HCT116 (cell line): ENCODE measurements at places on chromosomes 6 and 20.

DNA sequence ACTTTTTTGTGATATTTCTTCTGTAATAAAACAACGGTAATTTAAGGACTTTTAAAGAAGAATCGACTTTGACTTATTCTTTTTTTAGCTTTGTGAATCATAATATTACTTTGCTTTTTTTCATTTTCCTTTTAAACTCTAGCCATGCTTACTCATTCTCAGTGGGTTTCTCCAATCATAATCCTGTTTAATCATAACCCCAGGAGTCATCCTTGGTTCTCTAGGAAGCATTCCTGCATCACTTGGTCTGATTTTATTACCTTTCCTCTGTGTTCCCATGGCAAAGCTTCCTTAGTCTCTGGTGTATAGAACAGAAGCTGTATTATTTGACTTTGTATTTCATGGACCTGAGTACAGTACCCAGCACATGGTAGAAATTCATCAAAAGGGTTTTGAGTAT is 223.5 kb downstream of the CDKAL1 start:
- no peak for DNase-seq

DNA sequence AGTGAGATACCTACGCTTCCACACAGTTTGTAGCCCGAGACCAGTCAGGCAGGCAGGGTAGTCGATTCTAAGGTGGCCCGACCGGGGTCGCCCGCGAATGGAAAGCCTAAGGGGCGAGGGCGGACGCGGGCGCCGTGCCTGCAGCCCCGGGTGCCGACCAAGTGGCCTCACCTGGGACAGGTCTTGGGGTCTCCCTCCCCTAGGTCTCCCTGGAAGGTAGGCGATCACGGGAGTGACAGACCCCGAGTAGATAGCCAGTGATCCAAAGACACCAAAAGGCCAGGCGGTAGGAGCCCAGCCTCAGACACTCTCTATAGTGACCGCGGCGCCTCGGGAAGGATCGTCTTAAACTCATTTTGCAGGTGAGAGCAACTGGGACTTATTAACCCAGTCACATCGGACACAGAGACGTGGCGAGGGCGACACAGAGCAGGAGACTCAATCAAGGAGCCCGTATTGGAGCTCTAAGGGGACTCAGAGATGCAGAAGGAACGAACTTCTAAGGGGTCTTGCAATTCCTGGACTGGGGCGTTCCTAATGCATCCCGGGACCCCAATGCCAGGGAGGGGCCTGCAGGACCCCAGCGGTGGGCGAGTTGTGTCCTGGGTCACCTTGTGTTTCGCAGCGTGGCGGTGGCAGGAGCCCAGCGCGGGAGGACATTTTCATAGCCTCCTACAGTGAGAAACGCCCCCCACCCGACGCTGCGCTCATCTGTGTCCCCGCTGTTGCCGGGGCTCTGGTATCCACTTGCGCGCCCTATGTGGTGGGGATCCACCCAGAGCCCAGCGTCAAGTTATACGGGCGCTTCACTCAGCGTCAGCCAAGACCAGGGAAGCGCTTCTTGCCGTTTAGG is 2.1 kb upstream of the VSX1 start:
- DNase-seq: no peak

DNA sequence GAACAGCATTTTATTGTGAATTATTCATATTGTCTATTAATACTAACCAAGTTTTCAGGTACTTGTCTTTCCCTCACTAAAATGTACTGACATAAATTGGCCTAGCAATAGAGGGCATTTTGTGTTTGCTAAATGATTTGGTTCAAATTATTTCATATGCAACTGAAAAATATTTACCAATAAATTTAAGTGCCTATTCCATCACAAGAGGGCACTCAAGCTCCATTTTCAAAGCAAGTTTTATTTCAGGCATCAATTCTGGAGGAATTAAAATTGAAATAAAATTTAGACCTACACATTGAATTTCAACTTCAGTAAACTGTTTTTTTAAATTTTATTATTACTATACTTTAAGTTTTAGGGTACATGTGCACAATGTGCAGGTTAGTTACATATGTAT is 114.3 kb upstream of the SYNCRIP start:
- DNase-seq: peak; percentile 22

DNA sequence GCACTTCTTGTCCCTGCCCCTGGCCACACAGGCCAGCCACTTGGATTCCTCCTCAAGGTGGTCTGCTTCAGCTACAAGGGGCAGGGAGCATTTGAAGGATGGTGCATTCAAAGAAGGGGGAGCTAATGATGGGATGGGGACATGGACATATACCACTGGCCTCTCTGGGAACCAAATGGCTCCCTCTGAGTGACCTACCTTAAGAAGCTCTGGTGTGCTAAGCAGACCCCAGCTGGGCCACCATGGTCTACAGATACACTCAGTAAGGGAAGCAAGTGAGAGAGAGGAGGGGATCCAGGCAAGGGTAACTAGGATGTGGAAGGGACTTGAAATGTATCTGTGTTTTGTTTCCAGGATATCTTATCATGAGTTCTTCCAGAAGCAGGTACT is 62.4 kb downstream of the TTI1 start:
- no peak for DNase-seq

DNA sequence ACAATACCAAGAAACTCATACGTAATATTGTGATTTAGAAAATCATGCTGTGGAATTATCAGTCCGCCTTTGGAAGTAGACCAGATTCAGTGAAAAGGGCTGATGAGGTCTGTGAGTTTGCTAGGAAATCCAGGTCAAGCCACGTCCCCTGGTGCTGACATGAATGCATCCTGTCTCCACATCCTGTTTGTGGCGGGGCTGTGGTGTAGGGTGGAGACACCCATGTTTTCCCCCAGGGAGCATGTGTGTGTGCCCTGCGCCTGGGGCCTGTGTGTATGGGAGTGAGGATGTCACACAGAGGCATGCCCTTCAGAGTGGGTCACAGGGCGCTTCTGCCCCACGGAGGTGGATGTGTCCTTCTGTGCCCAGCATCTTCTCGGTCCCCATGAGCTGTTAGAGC is 109.1 kb downstream of the SASH1 start:
- no peak for DNase-seq

DNA sequence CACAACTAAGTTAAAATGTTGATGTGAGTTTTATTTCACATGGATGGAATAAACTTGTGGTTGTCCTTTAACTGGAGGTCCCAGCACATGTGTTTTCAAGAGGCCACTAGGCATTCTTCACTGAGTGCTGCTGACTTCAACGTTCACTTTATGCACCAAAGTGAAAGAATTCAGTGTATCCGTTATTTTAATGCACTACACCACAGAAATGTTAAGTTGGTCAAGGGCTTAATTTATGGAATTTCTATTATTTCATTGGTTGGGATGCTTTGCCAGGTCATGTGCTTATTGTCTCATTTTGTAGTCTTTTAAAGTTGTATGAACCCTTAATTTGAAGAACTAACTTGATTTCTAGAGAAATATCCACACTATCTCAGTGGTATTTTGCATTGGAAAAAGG is 106.4 kb downstream of the PPP1R14C start:
- DNase-seq: no peak

DNA sequence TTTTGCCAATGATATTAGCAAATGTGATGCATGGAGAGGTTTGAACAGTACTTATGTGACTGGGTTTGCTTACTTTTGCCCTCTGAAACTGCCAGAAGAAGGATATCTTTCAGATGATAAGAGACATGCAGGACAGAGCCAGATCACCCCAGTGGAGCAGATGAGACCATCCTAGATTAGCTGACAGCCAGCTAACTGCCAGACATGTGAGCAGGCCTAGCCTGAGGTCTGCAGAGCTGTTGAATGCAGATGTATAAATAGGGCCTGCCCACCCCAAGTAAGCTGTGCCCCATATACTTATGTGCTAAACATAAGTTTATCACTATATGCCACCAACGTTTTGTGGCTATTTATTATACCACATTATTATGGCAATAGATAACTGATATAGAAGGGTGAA is 5.9 kb downstream of the ZSCAN31 start:
- DNase-seq: no peak

DNA sequence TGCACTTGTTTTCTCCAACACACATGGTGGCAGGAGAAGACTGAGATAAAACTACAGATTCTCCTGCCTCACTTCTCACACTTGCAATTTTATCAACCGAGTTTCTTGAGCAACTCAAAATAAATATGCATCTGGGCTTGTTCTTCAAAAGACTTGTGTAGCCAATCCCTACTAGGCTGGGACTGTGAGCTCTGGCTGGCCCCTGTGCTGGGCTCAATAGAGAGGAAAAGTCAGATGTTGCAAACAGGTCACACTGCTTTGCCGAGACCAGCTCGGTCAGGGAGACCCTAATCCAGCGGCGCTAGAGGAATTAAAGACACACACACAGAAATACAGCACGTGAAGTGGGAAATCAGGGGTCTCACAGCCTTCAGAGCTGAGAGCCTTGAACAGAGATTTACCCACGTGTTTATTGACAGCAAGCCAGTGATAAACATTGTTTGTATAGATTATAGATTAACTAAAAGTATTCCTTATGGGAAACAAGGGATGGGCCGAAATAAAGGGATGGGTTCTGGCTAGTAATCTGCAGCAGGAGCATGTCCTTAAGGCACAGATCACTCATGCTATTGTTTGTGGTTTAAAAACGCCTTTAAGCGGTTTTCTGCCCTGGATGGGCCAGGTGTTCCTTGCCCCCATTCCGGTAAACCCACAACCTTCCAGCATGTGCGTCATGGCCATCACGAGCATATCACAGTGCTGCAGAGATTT is 32.7 kb downstream of the FAM50B start:
- DNase-seq: no peak

DNA sequence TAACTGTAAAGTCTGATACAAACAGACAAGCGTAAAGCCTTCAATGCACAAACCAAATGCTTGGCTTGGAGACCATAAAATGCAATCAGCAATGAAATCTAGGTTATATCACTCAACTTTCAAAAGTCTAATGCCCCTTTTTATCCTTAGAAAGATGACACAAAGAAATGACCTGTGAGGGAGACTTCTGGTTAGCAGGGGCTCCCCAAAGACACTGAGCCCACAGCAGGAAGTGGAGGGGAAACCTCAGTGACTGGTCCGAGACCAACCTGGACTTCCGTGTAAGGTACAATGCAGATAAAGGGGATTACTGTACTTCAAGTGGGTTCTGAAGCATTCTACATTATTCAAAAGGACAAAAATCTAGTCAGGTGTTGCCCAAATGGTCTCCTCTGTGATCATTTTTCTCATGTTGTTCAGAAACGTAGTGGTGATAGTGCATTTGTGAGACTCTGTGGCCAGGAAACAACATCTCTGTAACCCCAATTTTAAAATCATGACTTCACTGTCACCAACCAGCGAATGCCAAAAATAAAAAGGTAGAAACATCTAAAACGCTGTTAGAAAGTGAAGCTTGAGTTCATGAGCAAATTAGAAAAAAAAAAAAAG is 88.2 kb downstream of the HIVEP2 start:
- no peak for DNase-seq

DNA sequence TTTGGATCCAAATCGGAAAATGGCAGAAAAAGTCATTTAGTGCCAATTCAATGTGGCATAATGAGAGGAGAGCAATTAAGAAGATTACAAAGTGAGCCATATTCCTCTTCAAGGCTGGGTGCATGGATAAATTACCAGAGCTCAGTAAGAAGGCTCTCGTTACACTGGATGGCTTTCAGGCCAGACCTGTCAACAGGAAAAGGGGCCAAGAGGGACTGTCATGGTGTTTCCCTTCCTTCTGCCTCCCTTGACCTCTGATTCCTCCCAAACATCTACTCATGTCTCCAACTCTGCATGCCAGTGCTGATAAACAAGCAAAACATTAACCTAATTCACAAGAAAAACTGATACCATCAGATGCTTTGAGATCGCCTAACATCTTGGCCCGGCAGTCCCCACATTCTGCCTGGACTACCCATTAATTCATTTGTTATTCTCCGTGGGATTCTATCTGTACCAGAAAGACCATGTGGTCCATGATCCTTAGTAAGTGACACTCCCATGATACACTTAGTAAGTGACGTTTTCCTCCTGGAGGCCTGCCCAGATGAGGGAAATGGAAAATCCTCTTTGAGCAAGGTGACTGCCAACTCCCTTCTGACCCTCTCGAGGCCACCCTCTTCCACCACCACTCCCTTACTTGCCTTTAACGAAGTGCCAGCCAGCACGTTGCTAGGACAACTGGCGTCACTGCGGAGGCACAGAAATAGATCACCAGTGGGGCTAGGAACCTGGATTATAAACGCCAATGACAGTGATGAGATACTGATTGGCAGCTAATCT is 239.2 kb downstream of the GMPR start:
- no peak for DNase-seq
